Non-pigmented ciliary epithelial cell (primary cell): ENCODE measurements at places on chromosomes 5 and 9.

DNA sequence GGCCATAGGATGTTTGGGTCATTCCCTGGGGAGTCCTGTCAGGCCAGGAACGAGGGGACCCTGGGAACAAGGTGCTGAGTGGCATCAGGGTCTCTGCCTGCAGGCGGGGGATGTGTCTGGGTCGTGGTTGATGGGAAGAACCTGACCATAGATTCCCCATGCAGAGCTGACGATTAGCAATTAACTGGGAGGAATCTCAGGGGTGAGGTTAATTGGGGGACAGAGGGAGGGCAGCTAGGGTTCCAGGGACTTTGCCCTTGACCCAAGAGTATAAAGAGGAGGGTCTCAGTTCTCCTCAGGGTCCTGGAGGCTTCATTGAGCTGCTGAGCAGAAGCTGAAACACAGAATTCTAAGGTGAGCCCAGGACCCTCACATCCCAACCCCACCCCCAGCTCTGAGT lies at the start of gene SLC34A1:
Gene SLC34A1 (plus strand): TSS at position 301 of the 400 bp plus-strand sequence. CDS start 1,308 bp downstream, outside the sequence.
- DNase-seq, result no peak

DNA sequence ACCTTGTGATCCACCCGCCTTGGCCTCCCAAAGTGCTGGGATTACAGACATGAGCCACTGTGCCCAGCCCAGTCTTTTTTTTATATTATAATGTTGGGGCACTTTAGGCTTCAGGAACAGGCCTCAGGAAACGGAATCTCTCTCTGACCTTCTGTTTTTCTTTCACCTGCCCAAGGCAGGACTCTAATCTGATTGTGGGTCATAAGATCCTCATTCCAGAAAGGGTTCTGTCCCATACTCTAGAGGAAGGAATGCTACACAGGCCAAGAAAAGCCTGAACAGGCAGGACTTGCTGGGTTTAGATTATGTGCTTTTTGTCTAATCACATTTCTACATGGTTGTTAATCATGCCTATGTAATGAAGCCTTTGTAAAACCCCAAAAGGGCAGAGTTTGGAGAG lies 1.8 kb upstream of the CCL28 start:
- no peak for DNase-seq

DNA sequence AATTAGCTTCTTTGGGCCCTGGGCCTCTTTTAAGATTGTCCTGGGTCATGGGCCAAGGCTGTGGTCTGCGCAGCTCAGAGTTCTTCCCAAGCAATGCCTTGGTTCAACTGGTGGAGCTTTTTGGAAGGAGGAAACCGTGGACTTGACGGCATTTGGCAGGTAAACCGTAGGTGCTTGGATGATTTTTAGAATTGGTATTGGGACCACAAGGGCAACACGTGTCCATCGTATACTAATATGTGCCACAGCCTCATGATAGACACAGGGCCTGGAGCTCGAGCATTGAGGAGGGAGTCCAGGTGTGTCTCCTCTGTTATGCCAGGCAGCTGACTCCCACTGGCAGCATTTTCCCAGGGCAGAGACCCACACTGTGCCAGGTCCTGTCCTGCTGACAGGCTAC lies 120.9 kb upstream of the PITX1 start:
- DNase-seq, result no peak

GRCh38 chr9:93600504-93600903 lies 24.1 kb downstream of the PHF2 start:
- no peak for DNase-seq

DNA sequence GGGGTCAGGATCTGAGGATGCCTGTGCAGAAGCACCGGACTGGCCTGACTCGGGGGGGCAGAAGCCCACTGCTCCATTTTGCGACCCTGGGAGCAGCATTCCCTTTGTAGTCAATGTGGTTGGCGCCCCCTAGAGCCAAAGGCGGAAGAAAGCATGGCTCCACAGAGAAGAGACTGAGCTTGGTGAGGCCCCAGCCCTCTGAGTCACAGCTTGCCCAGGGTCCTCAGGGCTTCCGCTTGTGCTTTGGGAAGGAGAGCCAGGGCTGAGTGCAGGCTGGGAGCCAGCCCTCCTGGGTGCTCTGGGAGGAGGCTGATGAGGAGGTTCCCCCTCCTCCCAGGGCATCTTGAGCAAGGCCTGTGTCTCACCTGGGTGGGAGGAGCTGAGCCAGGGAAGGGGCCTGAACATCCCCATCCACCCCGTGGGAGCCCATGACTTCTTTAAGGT lies 5.5 kb upstream of the AQP3 start:
- peak; percentile 42 for DNase-seq

DNA sequence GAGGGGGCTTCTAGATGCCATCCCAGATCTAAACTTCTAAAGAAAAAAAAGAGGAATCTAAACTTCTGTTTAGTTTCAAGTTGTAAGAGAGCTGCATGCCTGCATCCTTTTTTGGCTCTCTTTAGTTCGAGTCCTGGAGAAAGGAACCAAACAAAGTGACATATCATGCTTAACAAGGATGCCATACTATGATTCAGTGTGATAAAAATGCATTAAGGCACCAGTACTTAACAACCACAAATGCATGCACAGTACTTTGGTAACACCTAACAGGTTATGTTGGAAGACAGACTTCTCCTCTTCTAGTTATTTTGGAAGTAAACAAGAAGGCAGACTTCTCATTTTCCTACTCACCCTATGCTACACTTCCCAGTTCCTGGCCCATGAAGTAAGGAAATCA lies 27.3 kb downstream of the NME5 start:
- no peak for DNase-seq

DNA sequence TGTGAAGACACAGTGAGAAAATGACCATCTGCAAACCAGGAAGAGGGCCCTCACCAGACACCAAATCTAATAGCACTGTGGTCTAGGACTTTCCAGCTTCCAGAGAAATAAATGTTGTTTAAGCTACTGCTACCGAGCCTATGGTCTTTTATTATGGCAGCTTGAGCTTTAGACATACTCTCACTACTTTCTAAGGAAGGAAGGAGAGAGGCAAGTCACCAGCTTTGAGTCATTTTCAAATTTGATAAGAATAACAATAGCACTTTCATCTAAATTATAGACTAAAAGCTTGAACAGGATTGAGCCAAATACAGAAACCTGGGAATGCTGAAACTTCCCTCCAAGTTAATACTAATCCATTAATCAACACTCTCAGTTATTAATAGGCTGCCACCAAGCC lies 64.4 kb downstream of the PLPPR1 start:
- DNase-seq, result no peak

DNA sequence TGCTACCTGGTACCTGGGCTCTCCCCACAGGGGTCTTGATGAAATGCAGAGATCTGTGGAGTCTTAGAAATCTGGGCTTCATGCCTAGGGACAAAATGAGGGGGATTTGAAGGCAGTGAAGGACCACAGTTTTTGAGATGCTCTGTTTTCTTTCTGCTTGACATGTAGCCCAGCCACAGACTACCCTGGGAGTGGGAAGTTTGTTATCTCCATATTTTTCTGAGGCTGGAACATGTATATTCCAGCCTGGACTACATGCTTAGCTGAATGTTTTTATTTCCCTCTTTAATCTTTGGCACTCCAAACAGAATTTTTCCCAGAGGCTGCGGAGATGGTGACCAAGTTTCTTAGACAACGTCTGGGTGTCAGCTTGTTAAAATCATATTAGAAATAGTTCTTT lies 252.9 kb downstream of the PAPPA start:
- no peak for DNase-seq

DNA sequence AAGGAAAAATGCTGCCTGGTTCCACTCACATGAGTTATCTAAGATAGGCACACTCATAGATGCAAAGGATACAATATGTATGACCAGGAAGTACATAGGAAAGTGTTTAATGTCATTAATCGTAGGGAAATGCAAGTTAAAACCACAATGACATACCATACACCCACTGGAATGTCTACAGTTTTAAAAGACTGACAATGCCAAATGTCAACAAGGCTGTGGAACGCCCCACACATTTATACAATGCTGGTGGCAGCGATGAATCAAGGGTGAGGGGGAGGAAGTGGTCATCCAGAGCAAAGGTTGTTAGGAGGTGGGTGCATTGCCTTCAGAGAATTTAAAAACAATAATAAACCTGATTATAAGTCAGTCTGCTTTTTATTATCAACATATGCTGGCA lies 437.8 kb downstream of the ARHGEF28 start:
- peak; percentile 69 for DNase-seq

- DNase-seq, result no peak
These were observed 125.4 kb downstream of the MED27 start for GRCh38 chr9:131954299-131954698.

DNA sequence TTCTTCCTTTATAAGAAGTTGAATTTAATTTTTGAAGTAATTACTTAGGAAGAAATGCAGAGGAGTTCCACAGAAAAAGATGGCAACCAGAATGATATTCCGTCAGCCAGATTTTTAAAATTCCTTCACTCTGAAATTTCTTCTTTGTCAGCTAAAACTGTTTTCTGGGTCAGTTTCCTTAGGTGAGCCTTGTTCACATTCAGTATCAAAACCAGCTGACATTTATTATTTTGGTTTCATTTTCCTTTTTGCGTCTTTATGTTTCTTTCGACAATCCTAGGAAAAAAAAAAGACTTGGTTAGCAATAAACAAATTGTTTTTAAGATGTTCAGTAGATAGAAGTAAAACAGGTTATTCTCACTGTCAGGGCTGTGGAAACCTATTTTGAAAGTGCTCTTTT lies 4.1 kb upstream of the IARS1 start:
- no peak for DNase-seq

DNA sequence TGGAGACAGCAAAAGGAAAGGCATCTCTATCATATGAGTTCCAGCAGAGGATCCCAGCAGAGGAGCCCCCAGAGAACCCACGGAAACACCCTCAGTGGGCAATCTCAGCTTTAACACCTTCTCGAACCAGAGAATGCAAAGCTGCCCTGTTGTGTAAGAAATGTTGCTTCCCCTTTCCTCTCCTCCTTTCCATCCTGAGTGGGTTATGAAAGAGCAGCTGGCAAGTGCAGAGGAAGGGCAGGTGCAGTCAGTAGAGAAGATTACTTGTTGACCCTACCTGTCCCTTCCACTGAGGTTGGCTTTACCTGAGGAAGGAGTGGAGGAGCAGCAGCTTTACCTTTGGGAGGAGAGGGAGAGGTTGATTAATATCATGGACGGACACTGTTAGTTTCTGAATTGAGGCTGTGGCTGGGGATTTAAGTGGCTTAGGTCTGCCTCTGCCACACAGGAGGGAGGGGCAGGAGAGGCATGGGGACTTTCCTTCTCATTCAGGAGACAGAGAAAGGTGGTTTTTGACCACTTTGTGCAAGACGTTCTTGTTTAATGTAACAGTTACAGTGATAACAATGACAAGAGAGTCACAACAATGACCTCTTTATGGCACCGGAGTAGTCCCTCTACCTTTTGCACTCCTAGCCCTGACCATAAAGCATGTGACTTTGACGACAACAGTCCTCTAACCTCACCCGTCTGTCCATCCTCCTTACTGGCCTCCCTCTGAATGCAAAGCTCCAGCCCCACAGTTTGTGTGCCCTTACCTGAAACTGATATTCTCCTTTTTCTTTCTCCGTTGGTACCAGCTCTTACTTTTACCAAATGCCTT lies 254.8 kb downstream of the NSG2 start:
- no peak for DNase-seq

DNA sequence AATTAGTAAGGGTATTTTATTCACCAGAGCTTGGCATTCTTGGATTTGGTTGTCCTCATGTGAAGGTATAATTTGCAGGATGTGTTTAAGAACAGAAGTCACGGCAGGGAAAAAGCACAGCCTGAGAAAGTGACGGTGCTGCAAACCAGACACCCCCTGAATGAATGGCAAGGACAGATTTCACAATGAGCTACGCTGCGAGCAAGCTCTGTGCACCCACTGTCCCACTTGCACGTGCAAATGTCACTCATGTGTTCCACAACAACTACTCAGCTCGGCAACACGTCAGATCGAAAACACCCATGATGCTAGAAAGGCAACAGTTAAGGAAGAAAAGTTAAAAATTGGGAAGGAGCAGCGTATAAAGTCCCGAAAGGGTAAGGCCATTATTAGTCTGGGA lies 168.9 kb downstream of the ROR2 start:
- no peak for DNase-seq

GRCh38 chr9:126638571-126639132 lies 24.9 kb downstream of the LMX1B start:
- no peak for DNase-seq

DNA sequence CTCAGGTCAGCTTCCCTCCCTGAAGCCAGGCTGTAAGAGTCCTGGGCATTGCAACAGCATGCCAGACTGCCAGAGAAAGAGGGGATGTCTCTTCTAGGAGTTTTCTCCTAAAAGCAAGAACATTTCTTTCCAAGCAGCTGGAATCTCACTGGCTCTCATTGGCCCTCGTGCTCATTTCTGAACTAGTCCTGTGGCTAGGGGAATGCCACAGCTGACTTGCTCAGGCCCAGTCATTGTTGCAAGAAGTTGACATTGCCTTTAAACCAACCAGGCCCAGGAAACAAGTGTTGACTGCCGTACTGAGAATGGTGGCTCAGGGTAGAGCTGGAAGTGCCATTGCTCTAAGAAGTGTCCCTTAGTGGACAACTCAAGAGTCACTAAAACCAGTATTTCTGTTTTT lies 15.0 kb upstream of the CEP120 start:
- DNase-seq, result no peak

DNA sequence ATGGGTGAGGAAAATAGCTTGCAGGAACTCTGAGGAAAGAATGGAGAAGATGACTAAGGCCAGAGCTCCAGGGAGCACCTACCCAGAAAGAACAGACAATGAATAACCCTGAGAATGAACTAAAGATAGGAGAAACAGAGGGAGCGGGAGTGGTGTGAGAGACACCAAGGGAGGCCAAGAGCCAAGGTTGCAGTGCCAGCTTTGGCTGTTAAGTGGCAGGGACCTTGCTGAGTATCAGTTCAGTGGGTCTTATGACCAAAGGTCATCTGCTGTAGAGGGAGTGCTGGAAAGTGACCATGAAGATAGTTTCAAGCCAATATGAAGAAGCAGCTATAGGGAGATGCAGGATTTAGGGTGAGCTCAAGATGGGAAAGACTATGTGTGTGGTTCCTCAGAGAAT lies 16.7 kb downstream of the P4HA2 start:
- no peak for DNase-seq

GRCh38 chr5:170439223-170439943 lies 50.2 kb upstream of the KCNMB1 start:
- no peak for DNase-seq

GRCh38 chr5:95238560-95239325 lies 46.2 kb downstream of the MCTP1 start:
- peak; percentile 24 for DNase-seq

- DNase-seq, result no peak
These were observed 56.1 kb upstream of the HSPA9 start for GRCh38 chr5:138631096-138631928.

DNA sequence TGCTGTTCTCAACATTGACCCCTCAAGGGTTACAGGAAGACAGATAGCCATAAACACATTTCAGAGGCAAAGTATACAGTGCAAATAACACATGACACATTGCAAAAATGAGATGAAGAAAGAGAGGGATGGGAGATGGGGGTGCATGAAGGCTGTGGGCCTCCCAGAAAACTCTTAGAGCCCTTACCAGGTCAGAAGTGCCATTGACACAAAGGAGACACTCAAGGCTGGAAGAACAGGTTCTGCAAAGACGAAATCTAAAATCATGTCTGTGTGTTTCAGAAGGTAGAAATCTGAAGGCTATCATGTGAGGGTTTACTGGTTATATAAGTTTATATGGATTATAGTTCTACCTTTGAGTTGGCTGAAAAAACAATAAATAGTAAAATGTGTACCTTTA lies 318.8 kb downstream of the BNC2 start:
- DNase-seq, result no peak

GRCh38 chr5:17991775-17992174 lies 357.5 kb downstream of the TAF11L14 start:
- DNase-seq, result no peak

GRCh38 chr9:96621618-96622017 lies 2.0 kb upstream of the CDC14B start:
- no peak for DNase-seq
